WTC11 (cell line): ENCODE measurements at places on chromosomes 4 and X. TPM values are rescaled to one million over a fixed set of nuclear protein-coding genes. Genes with fewer than 3 reads are reported as not detected.

DNA sequence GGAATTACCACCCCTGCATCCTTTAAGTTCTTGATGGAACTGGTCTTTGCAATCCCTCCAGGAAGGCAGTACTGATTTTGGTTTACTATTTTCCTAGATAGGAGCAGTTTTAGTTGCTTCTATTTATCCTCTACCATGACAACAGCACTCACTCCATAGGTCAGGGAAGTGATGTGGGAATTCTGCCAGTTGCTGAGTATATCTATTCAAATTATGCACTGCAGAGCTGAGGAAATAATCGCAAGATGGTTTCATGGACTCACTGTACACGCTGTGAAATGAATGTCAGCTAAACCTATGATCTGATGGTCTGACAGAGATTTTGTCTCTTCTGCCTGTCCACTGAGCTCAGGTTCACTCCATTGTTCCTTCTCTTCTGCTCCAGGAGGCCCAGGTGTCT, 135.8 kb downstream of the FAAH2 start:
- DNase-seq: no peak
- H3K36me3 ChIP-seq: no peaks in the 10 kb centered on the region
- H3K4me1 ChIP-seq: no peaks in the 10 kb centered on the region; the same call in 1 of the 2 replicates
- H3K27me3 ChIP-seq: no peaks in the 10 kb centered on the region
- no peak overlapping the region for H3K27ac ChIP-seq
- no peak overlapping the region for H3K4me3 ChIP-seq

DNA sequence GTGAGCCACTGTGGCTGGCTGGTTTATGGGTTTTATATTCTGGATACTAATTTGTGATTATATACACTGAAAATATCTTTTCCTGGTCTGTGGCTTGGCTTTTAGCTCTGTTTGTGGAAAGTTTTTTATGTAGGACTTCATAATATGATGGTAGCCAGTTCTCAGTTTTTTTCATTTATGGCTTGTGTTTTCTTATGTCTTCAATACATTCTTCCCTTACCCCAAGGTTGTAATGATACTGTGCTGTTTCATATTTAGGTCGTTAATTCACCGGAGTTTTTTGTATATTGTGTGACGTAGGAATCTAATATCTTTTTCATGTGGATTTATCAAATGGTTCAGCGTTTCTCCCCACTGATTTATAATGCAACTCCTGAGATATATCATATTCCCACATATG, 6.6 kb downstream of the ZFX start:
- H3K27me3 ChIP-seq: no peaks in the 10 kb centered on the region
- H3K4me3 ChIP-seq: no peak overlapping the region
- peaks cover 29% of the 10 kb centered on the region for H3K4me1 ChIP-seq
- H3K36me3 ChIP-seq: peaks cover 5% of the 10 kb centered on the region; the same call in 1 of the 2 replicates
- DNase-seq: no peak
- H3K27ac ChIP-seq: 0 out of 2 replicates have a peak overlapping the region, but pooled peaks have one; percentile 41

DNA sequence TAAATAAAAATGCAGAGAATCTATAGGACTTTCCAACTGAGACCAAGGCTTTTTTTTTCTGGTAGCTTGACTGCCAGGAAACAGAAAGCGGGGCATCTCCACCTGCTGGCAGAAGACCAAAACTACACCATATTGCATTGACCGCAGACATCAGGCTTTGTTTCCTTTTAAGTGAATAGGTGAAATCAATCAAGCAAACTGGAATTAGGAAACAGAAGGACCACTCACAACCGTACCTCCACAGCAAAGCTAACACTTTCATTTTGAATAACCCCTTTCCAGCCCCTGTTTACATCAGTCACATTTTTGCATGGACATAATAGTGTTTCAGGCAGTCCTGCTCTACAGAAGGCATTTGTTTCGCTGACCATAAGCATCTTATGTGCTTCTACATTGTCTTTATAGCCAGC, 218.2 kb downstream of the IDS start:
- no peaks in the 10 kb centered on the region for H3K27me3 ChIP-seq
- H3K4me3 ChIP-seq: no peak overlapping the region
- H3K27ac ChIP-seq: no peak overlapping the region
- no peaks in the 10 kb centered on the region for H3K36me3 ChIP-seq
- peak; percentile 28 for DNase-seq

DNA sequence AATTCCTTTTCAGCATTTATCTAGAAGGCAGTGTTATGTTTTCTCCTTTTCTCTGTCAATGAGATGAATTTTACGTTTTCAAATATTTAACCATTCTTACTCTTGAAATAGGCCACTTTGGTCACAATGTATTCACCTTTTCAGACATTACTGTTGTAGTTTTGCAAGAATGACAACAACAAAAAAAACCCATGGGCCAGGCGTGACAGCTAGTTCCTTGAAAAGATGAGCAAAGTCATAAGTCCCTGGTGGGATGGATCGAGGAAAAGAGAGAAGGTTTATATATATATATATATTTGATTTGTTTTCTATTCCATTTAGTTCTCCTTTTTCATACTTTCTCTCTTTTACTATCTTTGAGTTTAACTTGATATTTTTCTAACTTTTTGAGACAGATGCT, 38.1 kb upstream of the ACSL1 start:
- H3K27me3 ChIP-seq: no peaks in the 10 kb centered on the region
- no peak overlapping the region for H3K27ac ChIP-seq
- DNase-seq: no peak
- peaks cover 6% of the 10 kb centered on the region for H3K4me1 ChIP-seq

- no peaks in the 10 kb centered on the region for H3K27me3 ChIP-seq
- DNase-seq: no peak
- H3K36me3 ChIP-seq: peaks cover 15% of the 10 kb centered on the region
- H3K27ac ChIP-seq: no peak overlapping the region
Measured at GRCh38 chr4:178255172-178255571, 812.9 kb upstream of the AGA start.

DNA sequence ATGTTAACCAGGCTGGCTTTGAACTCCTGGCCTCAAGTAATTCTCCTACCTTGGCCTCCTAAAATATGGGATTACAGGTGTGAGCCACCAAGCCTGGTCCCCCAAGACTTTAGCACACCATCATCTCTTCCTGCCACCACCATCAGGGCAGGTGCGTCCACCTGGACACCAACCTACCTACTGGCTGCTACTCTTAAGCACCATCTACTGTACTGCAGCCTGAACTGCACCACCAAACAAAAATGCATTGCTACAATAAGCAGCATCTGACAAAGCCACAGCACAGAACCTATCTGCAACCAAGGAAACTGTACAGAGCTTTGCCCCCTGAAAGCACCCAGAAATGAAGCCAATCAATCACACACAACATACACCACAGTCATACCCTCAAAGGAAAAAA, 139.7 kb downstream of the EFHC2 start:
- H3K4me1 ChIP-seq: peaks cover 10% of the 10 kb centered on the region
- H3K27me3 ChIP-seq: peaks cover 2% of the 10 kb centered on the region; the same call in 1 of the 2 replicates
- no peak overlapping the region for H3K4me3 ChIP-seq
- no peaks in the 10 kb centered on the region for H3K36me3 ChIP-seq
- DNase-seq: no peak
- no peak overlapping the region for H3K27ac ChIP-seq

DNA sequence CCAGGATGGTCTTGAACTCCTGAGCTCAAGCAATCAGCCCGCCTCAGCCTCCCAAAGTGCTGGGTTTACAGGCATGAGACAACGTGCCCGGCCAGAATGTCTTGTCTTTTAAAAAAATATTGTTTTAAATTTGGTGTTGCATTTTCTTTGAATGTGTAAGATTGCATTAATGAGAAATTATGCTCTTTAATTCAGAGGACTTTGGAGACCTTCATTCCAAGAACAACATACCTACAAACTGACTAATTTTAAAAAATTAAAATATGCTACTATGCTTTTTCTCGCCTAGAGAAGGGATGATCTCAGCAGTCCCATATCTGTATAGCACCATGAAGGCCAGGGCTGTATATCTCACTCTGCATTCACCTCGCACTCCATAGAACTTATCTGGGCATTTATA, 204.3 kb upstream of the SLC7A11 start:
- H3K4me1 ChIP-seq: no peaks in the 10 kb centered on the region; the same call in 1 of the 2 replicates
- DNase-seq: no peak
- H3K27me3 ChIP-seq: no peaks in the 10 kb centered on the region

DNA sequence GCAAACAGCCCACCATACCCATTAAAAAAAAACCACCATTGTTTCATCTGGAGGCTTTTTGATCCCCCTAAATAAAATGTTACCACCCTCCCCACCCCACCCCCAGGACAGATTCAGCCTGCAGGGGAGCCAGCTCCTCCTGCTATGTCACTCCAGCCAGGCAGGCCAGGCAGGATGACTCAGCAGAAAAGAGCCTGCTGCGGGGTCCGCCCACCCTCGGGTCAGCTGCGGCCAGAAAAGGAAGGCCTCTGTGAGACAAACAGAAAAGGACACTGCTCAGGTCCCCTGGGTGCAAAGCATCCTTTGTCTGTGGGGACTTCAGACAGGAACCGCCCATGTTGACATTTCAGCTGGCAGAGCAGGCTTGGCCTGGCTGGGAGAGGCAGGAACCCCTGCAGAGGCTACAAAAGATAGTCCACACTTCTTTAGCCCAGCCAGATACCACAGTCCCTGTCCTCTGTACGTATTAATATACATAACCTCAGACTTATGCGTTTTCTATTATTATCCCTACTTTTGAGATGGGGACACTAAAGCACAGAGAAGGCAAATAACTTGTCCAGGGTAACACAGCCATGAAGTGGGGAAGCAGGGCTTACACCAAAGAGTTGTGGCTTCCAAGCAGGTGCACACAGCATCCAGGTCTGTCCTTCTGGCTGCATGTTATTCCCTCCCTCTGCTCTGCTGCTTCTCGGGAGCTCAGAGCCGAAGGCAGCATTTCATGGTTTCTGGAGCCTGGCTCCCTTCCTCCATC, 147.7 kb downstream of the CPEB2 start:
- DNase-seq: peak; percentile 61
- no peaks in the 10 kb centered on the region for H3K27me3 ChIP-seq
- peaks cover 33% of the 10 kb centered on the region for H3K4me1 ChIP-seq
- H3K36me3 ChIP-seq: no peaks in the 10 kb centered on the region
- H3K27ac ChIP-seq: no peak overlapping the region

DNA sequence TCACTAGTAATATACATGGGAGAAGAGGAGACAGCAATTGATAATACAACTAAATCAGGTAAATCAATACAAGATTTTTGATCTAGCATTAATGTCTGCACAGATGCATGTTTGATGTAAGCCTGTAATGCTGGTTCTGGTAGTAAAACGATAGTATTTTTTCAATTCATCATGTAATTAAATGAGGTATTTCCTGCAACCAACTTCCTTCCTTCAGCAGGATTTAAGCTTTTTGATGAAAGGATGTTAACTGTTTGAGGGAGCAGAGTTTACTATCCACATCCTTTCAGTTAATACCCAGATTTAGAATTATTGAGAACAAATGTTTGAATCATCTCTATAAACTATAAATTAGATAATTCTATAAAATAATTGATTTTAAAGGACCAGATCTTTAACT, 31.4 kb upstream of the NFKB1 start:
- no peak for DNase-seq
- no peaks in the 10 kb centered on the region; the same call in 1 of the 2 replicates for H3K27me3 ChIP-seq
- H3K36me3 ChIP-seq: no peaks in the 10 kb centered on the region
- H3K4me3 ChIP-seq: no peak overlapping the region
- no peaks in the 10 kb centered on the region for H3K4me1 ChIP-seq

DNA sequence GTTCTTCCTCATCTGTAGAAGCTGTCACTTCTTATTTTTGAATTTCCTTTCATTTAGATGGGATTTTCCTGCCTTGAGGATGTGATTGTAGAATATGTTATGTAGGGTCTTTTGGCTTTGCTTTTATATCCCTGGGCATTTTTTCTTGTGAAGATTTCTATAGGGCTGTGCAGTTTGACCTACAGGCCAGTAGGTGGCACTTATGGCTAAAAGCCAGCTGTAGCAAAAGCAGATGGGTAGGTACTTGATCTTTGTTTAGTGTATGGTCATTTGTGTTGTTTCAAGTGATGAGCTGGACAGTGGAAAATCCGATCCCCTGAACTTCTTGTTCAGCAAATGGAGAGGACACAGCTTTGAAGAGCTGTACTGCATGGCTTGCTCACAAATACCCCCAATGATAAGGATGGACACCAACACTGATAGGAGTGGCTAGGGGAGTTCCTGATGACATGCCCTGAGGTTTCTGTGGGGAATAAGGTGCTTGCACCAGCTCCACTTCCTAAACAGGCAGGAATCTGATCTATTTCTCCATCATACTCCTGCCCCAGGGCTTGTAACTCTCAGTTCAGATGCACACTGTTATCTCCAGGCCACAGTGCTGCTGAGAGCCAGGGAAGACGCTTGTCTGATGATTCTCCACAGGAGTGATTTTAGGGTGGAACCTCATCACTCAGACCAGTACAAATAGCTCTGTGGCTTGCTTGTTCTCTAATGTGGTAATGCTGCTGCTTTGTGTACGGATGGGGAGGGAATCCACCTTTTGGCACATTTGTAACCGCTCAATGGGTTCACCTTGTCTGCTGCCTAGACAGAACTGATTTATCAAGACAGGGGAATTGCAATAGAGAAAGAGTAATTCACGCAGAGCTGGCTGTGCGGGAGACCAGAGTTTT, 417.1 kb upstream of the MAGEB16 start:
- H3K4me1 ChIP-seq: peaks cover 13% of the 10 kb centered on the region
- no peak overlapping the region for H3K4me3 ChIP-seq
- H3K27me3 ChIP-seq: peaks cover 8% of the 10 kb centered on the region; the same call in 1 of the 2 replicates
- H3K36me3 ChIP-seq: no peaks in the 10 kb centered on the region

- H3K27me3 ChIP-seq: no peaks in the 10 kb centered on the region
- no peak overlapping the region for H3K4me3 ChIP-seq
- H3K36me3 ChIP-seq: peaks cover 20% of the 10 kb centered on the region
- DNase-seq: no peak
- H3K4me1 ChIP-seq: peaks cover 15% of the 10 kb centered on the region
- no peak overlapping the region for H3K27ac ChIP-seq
Measured at GRCh38 chr4:84852081-84852480, 114.4 kb downstream of the WDFY3 start.

GRCh38 chrX:555725-556666, 74.6 kb upstream of the SHOX start:
- H3K27me3 ChIP-seq: no peaks in the 10 kb centered on the region
- no peaks in the 10 kb centered on the region for H3K36me3 ChIP-seq

- no peak overlapping the region for H3K4me3 ChIP-seq
- no peak for DNase-seq
- no peaks in the 10 kb centered on the region for H3K27me3 ChIP-seq
- peaks cover 8% of the 10 kb centered on the region for H3K4me1 ChIP-seq
- peak overlapping the region; percentile 7; the same call in 1 of the 2 replicates for H3K27ac ChIP-seq
- H3K36me3 ChIP-seq: no peaks in the 10 kb centered on the region
Measured at GRCh38 chrX:95290455-95290854, 1394.2 kb upstream of the DIAPH2 start.

Gene NALF2
- total RNA-seq: 13.1 to 14.0 TPM (median 13.7 TPM) in 3 replicates

Gene PARM1
- 3.5 to 6.3 TPM (median 4.1 TPM) in 3 replicates for total RNA-seq

Gene TASL
- total RNA-seq: not detected in 3 replicates

Gene PLXNB3
- total RNA-seq: 2.5 to 4.2 TPM (median 2.9 TPM) in 3 replicates

Gene SLC10A6
- total RNA-seq: not detected in 3 replicates

Gene VSIG4
- total RNA-seq: 0.24 to 0.41 TPM (median 0.25 TPM) in 3 replicates

Gene ABLIM2
- 2.6 to 3.9 TPM (median 2.8 TPM) in 3 replicates for total RNA-seq

Gene RAP1GDS1
- 24.0 to 29.9 TPM (median 25.3 TPM) in 3 replicates for total RNA-seq

Gene NPY5R
- 4.5 to 6.2 TPM (median 6.0 TPM) in 3 replicates for total RNA-seq

Gene STIM2
- 20.1 to 22.4 TPM (median 20.9 TPM) in 3 replicates for total RNA-seq

Gene FAT4
- total RNA-seq: 6.6 to 10.5 TPM (median 6.8 TPM) in 3 replicates

Gene CXCL1
- 0.85 to 1.4 TPM (median 1.4 TPM) in 3 replicates for total RNA-seq

Gene NPY2R
- total RNA-seq: 0.34 to 0.48 TPM (median 0.39 TPM) in 3 replicates

Gene CYSLTR1
- 0.07 TPM in 3 replicates for total RNA-seq
